Globus pallidus (tissue), 1 donor: ENCODE measurements at places on chromosomes 2 and 18.

DNA sequence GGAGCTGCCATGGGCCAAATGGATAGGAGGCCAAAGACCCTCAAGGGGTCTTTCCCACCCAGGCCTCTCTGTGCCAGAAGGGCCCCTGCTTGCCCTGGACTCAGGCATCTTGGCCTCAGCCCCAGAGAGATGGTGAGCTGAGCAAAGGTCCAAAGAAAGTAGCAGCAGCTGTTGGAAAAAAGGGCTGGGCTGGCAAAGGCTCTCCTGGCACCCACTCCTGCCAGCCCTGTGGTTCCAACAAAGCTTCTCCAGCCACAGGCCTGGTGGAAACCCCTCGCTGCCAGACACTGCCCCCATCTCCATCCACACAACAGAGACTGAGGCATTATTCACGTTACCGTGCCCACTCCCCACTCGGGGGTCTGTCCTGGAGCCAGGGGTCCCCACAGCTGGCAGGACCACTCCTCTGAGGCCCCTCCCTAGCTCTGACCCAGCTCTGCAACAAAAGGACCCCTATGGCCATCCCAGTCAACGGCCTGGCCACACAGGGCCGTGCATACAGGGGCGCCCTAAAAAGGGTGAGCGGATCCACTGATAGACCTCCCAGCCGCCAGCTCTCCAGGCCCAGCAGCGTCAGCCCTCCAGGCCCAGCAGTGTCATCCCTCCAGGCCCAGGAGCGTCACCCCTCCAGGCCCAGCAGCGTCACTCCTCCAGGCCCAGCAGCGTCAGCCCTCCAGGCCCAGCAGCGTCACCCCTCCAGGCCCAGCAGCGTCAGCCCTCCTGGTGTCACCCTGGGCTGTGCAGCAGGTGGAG, 10.1 kb downstream of the BIN1 start:
- peak; percentile 62 for DNase-seq

- DNase-seq: no peak
These were observed 130.8 kb downstream of the SMAD7 start for GRCh38 chr18:48819781-48820482.

GRCh38 chr2:203824057-203824456, 43.5 kb upstream of the CTLA4 start:
- no peak for DNase-seq

- DNase-seq: no peak
These were observed 14.4 kb upstream of the MYO3B start for GRCh38 chr2:170163411-170164065.

GRCh38 chr18:63131959-63132818, 187.4 kb downstream of the BCL2 start:
- no peak for DNase-seq

DNA sequence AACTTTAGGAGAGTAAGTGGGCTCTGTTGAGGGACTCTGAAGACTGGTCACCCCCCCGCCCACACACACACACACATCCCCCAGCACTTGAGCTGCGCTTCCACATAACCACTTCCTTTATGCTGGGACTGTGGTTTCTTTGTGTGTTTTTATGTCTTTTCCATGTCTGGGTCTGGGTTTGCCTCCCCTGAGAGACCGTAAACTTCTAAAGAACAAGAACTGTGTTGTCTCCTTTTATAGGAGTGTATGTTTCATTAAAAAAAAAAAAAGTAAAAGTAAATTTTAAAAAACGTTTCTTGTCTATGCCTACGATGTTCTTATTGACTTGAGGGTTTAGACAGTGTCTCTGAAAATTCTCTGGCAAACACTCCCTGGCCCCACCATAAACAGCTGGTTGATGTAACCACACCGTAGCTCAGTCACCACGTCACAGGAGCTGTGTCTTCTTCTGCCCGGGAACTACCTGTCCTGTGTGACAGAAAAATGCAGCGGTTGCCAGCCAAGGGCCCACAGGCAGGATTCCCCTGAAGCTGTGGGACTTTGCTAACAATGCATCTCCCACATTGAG, 68.0 kb downstream of the KLHL29 start:
- DNase-seq: no peak

GRCh38 chr2:202608142-202608852, 26.5 kb upstream of the FAM117B start:
- DNase-seq: no peak

GRCh38 chr18:3392467-3392855, 57.5 kb upstream of the TGIF1 start:
- DNase-seq: no peak

GRCh38 chr2:1341404-1342120, 71.7 kb upstream of the TPO start:
- DNase-seq: no peak

GRCh38 chr2:183389546-183390080, 265.4 kb downstream of the NUP35 start:
- no peak for DNase-seq

DNA sequence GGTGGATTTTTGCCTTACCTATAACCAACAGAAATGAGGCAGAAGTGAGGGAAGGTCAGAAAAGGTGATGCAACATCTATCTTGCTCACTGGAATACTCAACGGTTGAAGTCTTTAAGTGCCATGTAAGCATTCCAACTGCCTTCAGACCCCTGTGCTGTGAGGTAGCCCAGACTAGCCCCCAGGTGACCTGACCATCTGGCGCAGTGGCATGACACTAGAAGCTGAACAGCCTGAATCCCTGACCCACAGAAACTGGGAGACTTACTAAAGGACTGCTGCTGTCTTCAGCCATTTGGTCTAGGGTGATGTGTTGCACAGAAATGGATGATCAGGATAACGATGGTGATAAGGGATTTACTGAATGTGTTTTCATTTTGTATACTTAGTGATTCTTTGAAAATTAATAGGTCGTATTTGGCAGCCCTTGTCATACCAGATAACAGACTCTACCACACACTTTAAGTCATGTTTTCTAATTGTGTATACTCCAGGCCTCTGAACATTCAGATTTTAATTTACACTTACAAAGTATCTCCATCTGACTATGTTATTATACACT, 161.5 kb downstream of the STK39 start:
- DNase-seq: no peak

GRCh38 chr2:97654309-97654708, 8.4 kb downstream of the COX5B start:
- no peak for DNase-seq

DNA sequence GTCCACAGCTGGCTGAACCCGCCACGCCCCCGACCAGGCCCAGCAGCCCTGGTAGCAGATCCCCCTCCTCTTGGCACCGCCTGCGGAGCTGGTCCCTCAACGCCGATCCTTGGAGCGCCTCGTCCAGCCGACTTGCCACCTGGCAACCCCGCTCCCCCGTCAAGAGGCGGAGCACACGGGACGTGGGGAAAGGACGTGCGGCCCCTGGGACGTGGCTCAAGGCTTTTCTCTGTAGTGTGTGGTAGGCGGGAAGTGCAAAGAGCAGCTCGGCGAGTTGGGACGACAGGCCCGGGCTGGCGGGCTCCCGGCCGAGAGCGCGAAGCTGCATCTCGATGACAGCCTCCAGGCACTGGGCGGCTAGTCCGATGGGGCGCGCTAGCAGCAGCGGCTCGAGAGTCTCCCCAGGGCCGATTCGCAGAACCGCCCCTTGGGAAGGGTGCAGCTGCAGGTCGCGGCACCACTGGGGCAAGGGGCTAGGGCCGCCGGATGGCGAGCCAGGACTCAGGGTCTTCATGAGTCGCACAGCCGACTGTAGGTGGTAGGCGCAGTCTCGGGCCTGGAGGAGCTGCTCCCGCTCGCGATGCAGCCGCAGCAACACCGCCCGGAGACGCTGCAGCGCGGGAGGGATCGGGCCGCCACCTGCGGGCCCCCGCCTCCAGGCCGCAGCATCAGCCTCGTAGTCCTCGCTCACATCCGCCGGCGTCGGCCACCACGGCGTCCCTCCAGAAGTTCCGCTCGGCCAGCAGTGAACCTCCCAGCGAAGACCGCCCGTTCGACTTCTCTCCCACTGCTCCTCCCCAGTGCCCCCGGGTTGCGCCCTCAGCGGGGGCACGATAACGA, 617 bp downstream of the CCDC142 start:
- no peak for DNase-seq

GRCh38 chr2:19409046-19409445, 50.6 kb upstream of the OSR1 start:
- DNase-seq: no peak

DNA sequence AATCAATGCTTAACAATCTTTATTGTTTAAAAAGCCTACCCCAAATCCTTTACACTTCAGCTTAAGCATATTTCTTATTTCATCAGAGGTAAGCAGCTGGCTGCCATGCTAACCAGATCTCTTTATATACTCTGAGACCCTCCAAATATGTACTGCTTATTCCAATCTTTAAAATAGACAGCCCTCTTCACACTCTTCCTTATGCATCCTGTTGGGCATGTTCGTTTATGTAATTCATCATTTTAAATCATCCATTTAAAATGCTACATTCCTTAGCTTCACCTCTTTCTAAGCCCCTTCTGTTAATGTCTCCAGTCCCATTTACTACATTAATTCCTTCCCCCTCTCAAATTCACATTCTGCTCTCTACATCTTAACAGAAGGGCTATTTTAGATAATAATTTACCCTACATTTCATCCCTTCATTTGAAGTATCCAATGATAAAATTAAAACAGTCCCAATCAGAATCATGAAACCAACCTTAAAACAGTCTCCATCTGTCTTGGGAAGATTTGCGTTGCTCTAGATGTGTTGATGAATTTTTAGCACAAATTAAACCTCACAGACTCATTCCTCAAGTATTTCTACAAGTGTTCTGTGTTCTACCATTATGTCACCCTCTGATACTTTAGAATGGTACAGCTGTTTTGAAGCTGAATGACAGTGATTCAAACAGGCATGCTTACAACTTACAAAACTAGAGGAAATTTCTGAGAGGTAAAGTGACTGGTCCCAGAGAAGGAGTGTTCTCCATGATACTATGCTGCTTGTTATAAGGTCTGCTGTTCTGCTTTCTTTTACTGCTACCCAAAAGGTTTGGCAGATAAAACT, 59.1 kb downstream of the ZNF385B start:
- DNase-seq: no peak

DNA sequence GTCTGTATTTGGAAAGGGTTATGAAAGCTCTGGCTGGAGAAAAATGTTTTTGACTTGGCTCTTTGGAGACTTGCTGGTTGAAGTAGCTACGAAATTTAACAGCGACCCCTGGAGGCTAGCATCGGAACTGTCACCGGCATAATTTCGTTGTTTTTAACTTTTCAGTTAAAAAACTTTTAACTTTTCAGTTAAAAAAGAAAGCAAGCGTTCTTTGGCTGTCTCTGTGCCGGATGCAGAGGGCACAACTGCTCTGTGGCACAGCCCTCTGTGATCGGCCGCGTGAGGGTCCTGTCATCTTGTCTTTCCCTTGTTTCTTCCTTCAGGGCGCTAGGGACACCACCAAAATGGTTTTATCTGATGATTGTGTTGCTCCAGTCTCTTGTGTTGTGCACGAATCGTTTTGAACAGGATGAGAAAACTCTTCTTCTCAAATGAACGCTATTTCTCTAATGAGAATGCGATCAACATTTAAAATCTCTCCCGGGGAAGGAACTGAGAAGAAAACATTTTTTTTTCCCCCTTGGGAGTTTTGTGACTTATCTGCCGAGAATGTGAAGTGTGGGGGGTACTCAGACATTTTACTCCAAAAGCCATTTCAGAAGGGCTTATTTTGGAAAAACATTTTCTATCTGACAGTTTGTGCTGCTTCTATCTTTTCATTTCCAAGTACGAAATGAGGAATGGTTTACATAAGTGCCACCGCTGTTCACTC, 57.1 kb downstream of the ADCYAP1 start:
- peak; percentile 9 for DNase-seq

DNA sequence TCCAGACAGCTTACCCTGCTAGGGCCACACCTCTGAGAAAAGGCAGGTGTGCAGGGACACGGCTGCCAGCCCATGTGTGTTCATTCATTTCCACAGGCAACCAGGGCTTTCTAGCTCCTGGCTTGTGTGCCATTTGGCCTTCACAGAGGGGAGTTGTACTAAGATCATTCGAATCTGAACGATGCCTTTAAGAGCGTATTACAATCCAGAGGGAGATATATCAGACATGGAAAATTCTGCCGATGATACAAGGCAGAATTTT, 64.2 kb upstream of the OTOF start:
- DNase-seq: no peak

DNA sequence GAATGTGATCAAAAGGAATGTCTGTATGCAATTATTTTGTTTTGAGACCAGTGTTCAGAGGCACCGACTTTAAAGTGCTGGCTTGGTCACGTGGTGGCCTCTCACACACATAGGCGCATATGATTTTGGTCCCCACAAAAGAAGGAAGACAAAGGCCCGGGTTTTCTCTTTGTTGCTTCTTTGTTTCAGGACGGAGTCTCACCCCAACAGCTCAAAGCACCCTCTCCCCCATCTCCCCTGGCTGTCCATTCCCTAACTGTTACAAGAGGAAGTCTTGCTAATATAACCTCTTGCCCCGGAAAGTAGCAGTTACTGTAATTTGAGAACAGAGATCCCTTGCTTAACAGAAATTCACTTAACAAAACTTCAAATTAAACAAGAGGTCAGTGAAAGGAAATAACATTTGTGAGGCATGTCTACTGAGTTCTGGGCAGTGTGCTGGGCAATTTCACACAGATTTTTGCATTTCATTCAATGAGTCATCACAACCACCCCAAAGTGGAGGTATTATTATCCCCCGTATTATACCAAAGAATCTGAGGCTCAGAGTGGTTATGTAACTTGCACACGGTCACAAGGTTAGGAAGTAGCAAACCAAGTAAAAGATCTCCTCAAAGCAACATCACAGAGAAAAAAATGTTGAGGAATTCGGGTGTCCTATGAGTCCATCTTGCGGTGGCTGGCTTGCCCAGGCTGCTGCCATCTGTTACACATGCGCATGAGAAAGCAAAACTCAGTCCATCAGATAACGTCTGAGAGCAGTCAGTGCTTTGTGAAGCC, 75.8 kb downstream of the SDC1 start:
- DNase-seq: no peak

DNA sequence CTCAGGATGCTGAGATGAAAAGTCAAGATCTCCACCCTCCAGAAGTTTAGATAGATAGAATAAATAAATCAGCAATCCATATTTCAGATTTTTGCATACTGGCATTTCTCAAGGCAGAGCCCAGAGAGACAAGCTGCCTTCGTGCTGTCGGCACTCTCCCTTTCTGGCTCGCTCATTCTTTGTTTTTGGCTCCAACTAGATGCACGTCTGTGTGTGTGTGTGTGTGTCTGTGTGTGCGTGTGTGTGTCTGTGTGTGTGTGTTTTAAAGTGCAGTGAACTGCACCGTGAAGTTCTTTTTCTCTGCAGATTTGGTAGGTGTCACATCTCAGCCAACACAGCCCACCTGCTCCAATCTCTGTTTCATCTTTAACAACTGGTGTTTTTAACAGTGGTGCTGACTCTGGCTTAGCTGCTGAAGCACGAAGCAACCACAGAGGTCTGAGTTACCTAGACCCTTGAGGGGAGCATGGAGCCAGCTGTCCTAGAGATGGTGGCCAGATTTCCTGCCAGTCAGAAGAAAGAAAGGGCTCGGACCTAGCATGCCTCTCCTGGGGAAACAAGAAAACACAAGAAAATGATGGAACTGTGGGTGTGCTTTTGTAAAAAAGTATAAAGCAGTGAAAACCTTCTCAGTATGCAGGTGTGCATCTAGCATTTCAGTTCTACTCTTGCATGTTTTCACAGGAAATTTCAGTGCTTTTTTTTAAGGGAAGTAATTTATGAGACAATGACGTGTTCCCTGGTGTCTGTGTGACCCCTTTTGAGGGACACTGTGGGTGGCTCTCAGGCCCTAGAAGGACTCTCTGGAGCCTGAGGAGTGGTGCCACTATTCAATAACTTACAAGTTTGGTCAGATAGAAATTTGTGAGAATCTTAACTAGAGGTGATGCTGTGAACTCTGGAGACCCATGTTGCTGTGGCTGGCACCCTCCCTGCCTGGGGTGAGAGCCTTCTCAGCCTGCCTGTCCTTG, 364.3 kb downstream of the RNF144A start:
- DNase-seq: no peak
